ENCODE measurements at places on chromosomes 4 and X. TPM values are rescaled to one million over a fixed set of nuclear protein-coding genes. Genes with fewer than 3 reads are reported as not detected.

- no peak for DNase-seq
Measured at GRCh38 chr4:186887291-186887700, 163.6 kb upstream of the FAT1 start.

DNA sequence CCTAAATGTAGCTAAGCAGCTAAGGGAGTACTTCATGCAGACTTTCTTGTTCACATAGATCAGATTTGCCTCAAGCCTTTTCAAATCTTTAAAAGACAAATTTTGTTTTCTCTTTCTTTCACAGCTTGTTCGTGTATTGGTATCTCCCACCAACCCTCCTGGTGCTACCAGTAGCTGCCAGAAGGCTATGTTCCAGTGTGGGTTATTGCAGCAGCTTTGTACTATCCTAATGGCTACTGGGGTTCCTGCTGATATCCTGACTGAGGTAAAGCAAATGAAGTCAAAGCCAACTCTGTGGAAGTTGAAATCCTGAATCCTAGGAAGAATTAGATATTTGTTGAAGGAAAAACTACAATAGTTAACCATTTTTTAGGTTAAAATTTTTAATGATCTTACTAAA lies 62.6 kb downstream of the USO1 start:
- no peak for DNase-seq

UGT8 gene
- not detected for total RNA-seq

DNA sequence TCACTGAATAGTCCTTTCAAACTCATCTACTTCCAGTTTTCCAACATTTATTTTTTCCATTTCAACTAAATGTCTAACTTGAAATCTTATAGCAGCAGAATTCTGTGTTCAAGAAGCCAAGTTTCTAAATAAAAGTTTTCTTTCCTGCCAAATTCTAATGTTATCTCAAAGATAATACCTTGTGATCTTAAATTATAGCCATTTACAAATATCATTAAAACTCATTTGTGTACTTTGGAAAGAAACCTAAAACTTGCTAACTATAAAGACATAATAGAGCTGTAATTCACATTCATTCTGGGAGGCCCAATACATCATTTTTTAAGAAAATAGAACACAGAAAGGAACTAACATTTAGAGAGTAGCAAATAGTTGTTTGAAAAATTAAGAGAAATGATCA lies 83.9 kb downstream of the MAD2L1 start:
- no peak for DNase-seq

GPR82 gene
- not detected for total RNA-seq

FMR1NB gene
- total RNA-seq, result not detected

DNA sequence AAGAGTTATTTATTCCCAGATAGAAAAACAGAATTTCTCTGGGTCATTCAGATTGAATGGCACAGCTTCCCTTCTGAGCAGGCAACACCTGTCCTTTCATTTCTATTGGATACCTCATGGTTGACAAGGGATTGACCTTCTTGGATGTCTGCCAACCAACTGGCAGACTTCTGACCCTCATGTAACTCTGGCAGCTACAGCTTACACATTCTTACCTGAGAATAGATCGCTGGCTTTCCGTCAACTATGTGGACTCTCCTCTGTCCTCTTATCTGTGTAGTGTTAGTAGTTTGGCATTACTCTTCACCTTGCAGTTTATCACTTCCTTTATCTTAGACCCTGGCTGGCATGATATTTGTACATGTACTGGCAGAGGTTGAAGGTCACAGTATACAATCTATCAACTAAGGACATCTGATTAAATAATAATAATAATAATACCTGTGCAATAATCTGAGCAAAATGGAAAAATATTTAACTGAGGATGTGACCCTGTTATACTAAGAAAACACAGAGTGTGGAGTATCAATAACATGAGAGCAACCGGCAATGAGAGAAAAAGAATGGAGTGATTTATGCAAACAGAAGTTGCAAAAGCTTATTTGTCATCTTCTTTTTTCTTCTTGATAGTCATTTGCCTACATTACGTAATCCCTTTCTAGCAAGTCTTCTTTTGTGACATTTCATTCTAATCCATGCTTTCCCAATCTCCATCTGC lies 1118.2 kb downstream of the ARAP2 start:
- no peak for DNase-seq

- no peak for DNase-seq
Measured at GRCh38 chr4:39562792-39563191, 35.6 kb upstream of the UGDH start.

GRCh38 chr4:109016200-109016599 lies 253.3 kb upstream of the ETNPPL start:
- no peak for DNase-seq

TMPRSS11F gene
- total RNA-seq, result not detected

RAB39B gene
- 5.6 TPM for total RNA-seq

HERC5 gene
- 23.9 TPM for total RNA-seq

PRDM8 gene
- total RNA-seq, result 5.1 TPM

DNA sequence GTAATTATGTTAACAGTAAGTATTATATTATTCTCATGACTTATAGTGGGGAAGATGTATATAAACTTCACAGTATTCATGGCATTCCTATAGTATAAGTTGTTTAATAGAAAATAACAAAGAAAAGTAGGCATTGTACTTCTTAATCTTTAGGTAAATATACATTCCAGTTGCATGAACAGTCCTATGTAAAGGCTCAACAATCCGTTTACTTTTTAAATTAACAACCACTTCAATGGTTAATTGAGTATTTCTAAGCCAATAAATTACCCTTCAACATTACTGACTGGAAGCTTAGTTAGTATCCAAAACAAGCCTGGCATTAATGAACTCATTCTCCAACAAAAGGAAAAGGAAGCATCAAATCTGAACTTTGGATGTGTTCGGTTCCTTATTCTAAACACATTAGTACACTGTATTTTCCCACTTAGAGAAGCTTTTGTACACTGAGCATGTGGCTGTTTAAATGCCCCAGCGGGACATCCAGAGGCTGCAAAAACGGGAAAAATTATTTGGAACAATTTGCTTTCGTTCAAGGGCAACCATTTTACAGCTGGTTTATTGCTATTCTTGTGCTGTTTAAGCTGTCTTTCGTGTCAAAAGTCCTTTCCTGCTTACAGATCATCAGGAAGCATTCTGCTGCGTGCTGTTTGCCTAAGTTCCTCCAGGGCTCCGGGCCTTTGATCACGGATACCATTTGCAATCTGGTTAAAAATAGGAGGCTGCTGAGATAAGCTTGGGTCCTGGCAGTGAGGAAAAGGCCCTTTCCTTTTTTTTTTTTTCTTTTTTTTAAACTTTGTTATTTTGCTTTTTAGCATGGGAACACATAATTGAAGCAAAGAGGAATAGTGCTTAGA lies 460.3 kb downstream of the SPRY1 start:
- peak; percentile 1 for DNase-seq
